Pons (tissue), 1 donor: ENCODE measurements at places on chromosomes 13 and 19.

- DNase-seq: no peak
Measured at GRCh38 chr19:5680084-5680436, 256 bp downstream of the MICOS13 start.

DNA sequence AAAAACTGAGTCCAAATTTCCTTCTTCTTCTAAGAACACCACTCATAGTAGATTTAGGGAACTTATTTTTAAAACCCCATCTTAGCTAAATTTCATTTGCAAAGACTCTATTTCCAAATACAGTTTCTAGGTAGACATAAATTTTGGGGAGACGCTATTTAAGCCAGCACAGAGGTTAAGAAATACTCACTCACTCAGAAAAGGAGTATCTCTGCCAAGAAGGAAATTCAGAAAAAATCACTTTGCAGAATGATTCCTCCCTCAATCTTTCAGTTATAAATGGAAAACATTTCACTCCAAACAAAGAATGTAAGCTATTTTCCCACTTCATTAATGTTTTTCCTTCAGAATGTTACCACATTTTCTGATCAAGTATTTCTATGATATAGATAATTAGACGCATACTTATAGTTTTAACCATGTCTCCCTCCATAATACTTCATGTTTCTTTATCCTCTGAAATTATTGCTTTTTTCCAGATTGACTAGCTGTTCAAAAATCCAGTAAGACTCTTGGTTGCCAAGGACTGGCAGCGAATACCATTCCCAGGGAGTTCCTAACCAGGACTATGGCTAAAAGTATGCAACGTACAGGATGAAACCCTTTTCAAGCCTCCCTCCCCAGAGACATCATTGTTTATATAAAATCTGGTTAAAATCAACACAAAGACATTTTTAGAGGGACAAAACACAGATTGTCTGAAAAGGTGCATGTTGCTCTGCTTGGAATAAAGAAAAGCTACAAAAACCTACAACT is 52.5 kb upstream of the RXFP2 start:
- DNase-seq: no peak

GRCh38 chr19:44957526-44957925 is 2.3 kb downstream of the CLPTM1 start:
- no peak for DNase-seq

DNA sequence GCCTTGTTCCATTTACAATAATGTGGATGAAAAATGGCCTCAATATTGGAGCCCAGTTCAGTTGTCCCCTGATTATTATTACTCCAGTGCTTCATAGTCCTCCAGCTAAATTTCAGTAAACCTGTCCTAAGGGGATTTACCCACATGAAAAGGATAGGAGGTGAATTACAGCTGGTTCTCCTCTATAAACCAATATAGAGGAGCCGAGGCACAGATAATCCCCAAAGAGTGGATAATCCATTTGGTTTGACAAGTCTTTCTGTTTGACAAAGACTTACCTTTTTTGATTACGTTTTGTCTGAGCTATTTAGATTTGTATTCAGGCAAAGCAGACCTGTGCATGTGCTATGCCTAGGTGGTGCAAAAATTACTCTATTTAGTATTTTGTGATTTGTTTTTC is 2.7 kb downstream of the CNMD start:
- DNase-seq: no peak

- no peak for DNase-seq
Measured at GRCh38 chr19:3783660-3784584, 2.3 kb downstream of the MATK start.

GRCh38 chr19:7520131-7521051 is 2.0 kb upstream of the MCOLN1 start:
- no peak for DNase-seq
